ENCODE measurements at places on chromosomes 2 and 18.

- DNase-seq = no peak
These were observed 1081.9 kb downstream of the LRP1B start for GRCh38 chr2:141048951-141049350.

DNA sequence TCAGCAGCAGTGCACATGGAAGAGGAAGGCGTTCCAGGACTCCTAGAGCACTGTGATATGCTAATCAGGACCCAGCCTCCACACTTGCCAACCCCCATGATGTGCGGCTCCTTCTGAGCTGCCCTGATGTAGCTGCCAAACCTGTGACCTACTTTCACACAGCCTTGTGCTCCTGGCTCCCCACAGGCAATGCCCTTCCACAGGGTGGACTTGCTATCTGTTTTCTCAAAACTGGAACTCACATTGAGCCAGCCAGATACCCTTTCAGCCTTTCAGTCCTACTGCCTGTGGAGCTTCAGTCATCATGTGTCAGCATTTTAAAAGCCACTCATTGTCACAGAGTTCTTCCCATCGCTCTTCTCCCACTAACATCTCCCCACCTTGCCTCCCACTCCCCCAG, 181.6 kb downstream of the AFF3 start:
- no peak for DNase-seq

- no peak for DNase-seq
These were observed 319.7 kb downstream of the SOX11 start for GRCh38 chr2:6011921-6012320.

DNA sequence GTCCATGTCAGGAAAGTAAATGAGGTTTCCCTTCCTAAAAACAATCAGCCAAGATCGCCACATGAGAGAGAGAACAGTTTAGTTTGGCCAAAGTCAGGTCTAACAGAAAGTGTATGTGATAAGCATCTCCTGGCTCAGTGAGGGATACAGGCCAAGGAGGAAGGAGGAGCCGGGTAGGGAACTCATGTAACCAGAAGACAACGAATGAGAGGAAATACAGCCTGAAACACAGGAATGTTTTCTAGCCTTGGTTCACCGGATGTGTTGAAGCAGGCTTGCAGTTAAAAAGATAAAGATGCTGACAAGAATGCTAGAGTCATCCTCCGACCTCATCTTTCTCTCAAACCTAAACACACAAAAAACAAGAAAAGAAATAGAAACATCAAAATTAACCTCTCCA, 283.9 kb upstream of the SIX2 start:
- no peak for DNase-seq

GRCh38 chr18:68448736-68449135, 266.2 kb downstream of the TMX3 start:
- no peak for DNase-seq

DNA sequence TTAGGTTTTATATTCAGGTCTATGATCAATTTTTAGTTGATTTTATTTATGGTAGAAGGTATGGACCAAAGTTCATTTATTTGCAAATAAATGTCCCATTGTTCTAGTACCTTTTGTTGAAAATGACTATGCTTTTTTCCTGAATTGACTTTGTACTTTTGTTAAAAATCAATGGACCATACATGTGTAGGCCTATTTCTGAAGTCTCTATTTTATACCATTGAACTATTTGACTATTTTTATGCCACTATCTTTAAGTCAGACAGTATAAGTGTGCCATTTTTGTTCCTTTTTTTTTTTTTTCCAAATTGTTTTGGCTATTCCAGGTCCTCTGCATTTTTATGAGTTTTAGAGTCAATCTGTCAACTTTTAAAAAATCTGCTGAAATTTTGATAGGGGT, 73.6 kb upstream of the UGP2 start:
- no peak for DNase-seq

DNA sequence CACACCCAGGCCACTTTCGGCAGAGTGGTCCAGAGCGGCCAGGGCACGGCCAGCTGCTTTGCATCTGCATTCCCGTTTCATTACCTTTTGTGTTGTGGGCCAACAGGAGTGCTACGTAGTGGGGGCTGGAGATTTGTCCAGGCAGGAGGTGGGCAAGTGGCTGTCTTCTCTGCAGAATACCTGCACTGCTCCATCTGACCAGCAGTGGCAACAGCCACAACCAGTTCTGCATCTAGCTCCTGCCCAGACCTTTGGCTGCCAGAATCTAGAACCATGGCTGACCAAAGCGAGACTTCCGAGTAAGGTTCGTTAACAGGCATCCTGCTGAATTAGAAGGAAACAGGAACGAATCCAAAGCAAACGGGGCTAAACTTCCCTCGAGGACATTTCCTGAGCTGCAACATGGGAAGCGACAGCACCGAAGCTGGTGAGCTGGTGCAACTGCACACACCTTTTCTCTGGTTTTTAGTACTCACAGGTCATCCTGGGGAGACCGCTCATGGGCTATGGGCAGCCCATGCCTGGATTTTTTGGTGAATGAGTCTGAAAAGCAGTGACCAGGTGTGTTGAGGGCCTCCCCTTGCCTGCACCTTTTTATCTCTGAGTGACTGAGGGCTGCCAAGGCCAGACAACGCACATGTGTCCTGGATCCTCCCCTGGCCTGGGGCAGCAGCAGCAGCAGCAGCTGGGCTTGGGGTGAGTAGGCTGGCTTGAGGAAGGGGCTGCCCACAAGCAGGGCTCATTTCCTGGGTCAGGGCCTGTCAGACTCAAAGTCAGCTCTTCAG, 10.5 kb downstream of the GDF7 start:
- DNase-seq = no peak

DNA sequence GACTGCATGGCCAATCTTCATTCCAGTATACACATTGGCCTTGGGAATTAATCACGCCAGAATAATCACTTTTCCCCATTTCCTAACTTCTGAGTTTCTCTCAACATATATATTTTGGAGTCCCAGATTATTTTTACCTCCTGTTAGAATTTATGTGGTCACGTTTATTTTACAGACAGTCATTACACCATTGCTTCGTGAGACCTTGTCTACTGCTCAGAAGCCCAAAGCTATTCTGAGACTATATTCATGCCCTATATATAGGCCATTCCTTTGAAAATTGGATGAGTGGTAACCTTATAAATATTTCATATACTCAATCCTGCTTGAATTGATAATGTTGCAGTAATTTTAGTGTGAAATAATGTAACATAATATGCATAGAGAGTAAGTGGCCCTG, 610.0 kb upstream of the CDH2 start:
- DNase-seq = no peak

- no peak for DNase-seq
These were observed 4.5 kb downstream of the LPIN1 start for GRCh38 chr2:11750917-11751316.

GRCh38 chr2:174634130-174635014, 36.8 kb upstream of the WIPF1 start:
- DNase-seq = no peak

- no peak for DNase-seq
These were observed 138.5 kb upstream of the LGALSL start for GRCh38 chr2:64315291-64315960.

Measured in stimulated activated CD4-positive, alpha-beta T cell treated with anti-CD3 and anti-CD28 coated beads, TNF-alpha, amount 100 ng/mL, for 24 hours (primary cell).